ENCODE measurements at places on chromosomes 2 and 18. TPM values are rescaled to one million over a fixed set of nuclear protein-coding genes. Genes with fewer than 3 reads are reported as not detected.
A peak's percentile ranks its signal among the peaks of the same experiment; 100 is the strongest.

GRCh38 chr2:144583741-144584453 is 64.0 kb upstream of the ZEB2 start:
- no peak for DNase-seq

GRCh38 chr18:54323970-54324369 is 33.7 kb downstream of the STARD6 start:
- DNase-seq = no peak

GRCh38 chr2:231546014-231546715 is 15.9 kb upstream of the NMUR1 start:
- no peak for DNase-seq

GRCh38 chr2:3644246-3644525 is 13.8 kb upstream of the ALLC start:
- no peak for DNase-seq

DNA sequence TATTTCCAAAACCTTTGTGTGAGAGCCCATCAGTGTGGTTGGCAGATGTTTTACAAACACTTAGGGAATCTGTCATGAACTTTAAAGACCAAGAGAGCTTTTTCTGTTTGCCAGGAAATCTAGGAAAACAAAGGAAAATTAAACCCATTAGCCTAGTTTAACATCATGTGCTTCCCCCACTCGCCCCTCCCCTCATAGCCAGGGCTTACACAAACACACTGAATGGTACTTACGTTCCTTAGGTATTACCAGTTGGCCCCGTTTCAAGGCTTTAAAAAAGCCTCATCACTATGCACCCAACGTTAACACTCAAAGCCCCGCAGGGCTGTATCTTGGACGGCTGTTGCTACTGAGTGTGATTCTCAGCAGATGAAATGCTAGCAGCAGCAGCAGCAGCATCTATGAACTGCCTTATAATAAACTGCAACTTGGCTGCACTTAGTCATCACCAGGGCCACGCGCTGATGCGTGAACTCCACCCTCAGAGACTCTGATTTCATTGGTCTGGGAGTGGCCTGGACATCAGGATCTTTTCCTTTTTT is 20.1 kb upstream of the TTC39C start:
- DNase-seq = no peak

DNA sequence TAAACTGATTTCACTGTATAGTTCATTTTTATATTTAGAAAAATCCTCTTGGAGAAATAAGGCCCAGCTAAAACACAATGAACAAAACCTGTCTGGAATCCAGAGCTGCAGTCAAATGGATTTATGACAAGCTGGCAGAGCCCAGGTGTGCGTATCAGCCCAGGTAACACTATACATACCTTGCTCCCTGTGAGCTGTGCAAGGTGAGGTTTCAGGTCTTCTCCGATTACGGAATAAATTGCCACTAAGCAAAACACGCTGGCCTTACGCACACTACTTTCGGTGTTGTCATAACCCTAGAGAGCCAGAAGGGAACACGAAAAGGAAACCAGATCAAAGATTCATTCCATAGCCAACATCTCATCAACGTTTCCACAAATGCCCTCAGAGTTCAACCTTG is 61.9 kb upstream of the TFCP2L1 start:
- DNase-seq = no peak

DNA sequence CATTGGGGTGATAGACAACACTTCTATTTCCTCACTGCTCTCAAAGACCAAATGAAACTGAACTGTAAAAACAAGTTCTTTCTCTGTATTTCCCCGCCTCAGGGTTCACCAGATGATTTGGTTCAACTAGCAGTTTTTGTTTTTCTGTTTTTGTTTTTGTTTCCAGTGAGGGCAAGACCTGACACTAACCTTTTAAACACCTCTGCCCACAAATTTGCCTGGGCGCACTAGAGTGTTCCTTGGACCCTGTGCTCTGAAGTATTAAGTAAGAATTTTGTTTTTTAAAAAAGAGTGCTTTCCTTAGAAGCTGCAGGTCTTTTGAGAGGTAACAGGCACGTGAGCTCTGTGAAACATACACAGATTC is 92.9 kb downstream of the DYSF start:
- no peak for DNase-seq

DNA sequence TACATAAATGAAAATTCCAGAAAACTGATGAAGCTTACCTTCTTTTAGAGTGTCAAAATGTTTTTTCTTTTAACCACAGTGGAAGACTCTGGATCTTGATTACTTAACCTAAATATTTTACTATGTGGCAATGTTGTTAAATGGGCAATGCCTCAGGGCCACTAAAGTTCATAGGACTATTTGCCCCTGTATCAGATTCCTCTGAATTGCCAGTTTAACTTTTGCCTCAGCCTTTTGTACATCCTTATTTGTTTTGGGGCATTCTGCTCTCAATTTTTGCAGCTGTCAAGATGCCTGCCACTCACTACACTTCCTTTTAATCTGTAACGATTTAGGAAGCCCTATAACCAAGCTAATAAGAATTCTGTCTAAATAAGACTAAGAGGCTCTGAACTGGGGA is 31.7 kb upstream of the SERTAD2 start:
- no peak for DNase-seq

Gene VWC2L
- total RNA-seq = not detected

GRCh38 chr18:9810994-9811705 is 74.6 kb upstream of the TXNDC2 start:
- DNase-seq = no peak

DNA sequence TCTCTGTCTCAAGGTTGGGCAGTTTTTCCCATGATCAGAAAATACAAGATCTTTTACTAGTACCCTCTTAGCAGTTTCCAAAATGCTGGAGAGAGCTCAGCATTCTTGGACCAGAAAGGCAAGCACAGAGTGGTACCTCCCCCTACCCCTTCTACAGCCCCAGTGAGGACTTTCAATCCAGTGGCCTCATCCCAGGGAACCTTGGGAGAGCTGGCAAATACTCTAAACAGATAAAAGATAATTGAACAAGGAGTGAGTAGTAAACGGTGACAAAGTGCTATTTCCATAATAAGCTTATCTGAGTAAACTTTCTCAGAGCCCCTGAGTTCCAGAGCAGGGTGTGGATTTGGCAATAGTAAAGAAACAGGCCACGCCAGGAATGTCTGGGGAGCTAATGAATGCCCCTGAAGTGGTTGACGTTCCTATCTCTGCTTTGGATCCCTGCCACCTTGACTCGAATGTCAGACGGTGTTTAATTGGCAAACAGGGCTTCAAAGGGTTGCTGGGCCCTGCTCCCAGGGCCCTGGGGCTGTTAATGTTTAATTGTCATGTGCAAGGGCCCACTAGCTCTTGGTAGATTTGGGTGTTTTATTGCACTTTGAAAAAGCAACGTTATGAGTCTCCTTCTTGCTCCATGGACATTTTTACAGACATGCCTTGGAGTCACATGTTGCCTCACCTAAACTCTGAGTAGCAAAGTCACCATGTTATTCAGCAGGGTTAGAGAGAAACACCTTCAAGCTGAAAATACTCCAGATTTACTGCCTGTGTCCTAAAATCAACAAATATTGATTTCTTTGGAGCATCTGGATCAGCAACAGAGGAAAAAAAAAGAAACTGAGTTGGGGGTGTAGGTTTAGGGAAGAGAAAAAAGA is 239.9 kb downstream of the CYRIA start:
- DNase-seq = no peak

GRCh38 chr2:48430528-48431094 is 99.3 kb upstream of the STON1 start:
- DNase-seq = no peak

DNA sequence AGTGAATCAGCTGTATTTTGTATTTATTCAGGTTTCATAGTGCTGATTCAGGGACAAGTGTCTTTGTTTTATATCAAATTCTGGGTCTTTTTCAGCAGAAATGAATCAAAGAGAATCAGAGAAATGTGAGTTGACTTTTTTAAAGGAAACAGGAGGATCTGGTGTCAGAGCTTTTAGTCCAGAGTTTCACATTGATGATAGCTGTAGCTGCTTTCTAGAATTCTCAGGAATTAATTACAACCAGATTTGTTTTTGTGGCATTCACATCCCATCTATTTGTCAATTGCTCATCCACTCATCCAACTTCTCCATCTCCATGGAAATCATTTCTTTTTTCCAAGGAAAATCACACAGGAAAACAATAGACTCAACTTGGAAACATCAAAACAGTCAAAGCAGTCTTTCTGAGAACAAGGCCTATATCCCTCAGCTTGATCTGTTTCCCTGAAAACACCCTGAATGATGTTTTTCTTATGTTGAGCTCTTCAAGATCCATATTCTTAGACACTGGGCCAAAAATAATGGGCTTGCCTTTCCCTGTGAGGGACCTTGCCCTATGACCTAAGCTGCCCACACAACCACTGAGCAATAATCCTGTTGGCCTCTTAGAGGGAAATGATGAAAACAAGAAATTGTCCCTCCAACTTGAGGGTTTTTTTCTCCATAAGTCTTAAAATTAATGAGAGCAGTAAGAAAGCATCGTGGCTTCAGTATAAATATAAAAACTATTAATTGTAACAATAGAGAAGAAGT is 249.5 kb upstream of the FN1 start:
- DNase-seq = no peak

Gene SCYGR4
- total RNA-seq = not detected

- no peak for DNase-seq
These were observed 20.9 kb upstream of the SLC35F5 start for GRCh38 chr2:113777371-113777770.

- DNase-seq = no peak
These were observed 440.9 kb upstream of the UBE2E3 start for GRCh38 chr2:180539541-180539940.

- DNase-seq = peak; percentile 66
These were observed at the start of gene SLC30A3 for GRCh38 chr2:27262379-27263286. Gene SLC30A3, minus strand, starts transcription at chr2:27263047. Its CDS starts 141 bp downstream, at chr2:27262906.

GRCh38 chr2:127479219-127479825 is 47.0 kb downstream of the IWS1 start:
- DNase-seq = no peak

Gene CREG2
- total RNA-seq = not detected

DNA sequence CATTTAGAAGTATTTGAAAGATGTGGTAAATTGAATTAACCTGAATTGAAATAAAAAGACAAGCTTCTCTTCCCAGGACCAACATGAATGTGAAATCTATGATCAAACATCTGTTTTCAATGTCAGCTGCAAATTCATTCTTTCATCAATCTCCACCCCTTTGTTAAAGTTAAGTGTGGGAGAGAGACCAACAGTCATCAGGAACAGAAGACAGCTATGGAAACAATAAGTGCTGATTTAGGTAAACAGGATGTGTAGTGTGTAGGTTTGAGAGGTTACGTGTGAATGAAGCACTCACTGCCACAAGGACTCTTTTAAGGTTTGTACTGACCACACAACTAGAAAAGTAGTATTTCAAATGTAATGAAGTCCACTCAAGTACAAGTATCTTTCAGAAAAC is 1659.8 kb upstream of the CELF4 start:
- DNase-seq = no peak

- no peak for DNase-seq
These were observed 678.5 kb downstream of the ARHGAP15 start for GRCh38 chr2:143807671-143808070.

DNA sequence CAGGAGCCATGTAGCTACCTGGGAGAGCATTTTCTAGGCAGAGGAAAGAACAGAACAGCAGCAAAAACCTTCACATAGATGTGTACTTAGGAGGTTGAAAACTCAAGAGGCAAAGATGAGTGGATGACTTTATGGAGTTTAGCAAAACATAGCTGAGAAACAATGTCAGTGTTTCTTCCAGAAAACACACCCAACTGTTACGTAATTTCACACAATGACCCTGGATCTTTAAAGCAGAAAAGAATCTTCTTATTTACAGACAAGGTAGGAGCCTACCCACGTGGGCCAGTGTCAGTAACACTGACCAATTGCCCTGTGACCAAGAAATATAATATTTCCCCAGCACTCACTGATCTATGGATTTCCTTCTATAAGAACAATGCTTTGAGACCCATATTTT is 254.6 kb downstream of the CDH20 start:
- DNase-seq = no peak

DNA sequence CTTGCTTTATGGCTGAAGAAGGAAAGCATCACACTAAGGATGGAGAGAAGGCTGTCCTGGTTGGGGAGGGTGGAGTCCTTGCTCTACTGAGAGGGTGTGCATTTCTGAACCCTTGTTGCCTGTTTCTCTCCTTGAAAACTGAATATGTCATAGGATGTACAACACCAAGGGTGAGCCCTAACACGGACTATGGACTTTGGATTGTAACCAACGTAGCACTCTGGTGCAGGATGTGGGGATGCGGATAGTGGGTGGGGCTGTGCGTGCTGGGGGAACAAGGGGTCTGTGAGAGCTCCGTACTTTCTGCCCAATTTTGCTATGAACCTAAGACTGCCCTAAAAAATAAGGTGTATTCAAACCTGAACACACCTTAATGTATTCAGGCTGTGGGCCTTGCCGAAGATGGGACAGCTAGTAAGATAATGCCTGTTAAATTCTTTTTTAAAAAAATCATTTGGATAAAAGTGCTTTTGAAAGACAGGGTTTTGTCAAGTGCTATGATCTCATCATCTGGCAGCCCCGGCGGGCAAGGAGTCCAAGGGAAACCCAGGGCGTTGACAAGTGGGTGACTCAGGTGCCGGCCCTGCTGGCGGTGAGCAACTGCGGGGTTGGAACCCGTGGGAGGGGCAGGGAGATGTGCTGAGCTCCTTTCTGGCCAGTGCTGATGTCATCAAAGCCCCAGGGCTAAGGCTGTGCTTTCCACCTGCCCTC is 54.0 kb downstream of the GATA6 start:
- no peak for DNase-seq

GRCh38 chr2:47187069-47187468 is 32.0 kb upstream of the STPG4 start:
- DNase-seq = no peak

Gene SLC5A7
- total RNA-seq = not detected

GRCh38 chr2:85661139-85661858 is 6.7 kb downstream of the SFTPB start:
- DNase-seq = no peak

Gene HAUS1
- total RNA-seq = 41.8 TPM

GRCh38 chr2:104052356-104052755 is 801.6 kb upstream of the POU3F3 start:
- DNase-seq = no peak

DNA sequence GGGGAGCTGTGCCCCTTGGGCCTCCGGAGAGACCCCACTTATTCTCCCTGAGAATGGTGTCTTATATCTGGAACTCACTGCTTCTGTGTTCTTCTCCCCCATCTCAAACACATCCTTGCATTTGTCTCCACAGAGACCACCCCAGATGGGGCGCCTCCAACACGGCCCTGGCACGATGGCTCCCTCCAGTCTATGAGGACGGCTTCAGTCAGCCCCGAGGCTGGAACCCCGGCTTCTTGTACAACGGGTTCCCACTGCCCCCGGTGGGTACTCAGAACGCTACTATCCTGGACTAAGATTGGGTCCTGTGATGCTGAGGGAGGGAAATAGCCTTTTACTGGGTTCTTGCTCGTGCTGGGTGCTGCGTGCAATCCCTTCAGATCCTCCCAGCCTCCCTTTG is 40.3 kb downstream of the TPO start:
- DNase-seq = no peak

Gene ALLC
- total RNA-seq = not detected
